ENCODE measurements at places on chromosomes 3 and 15. TPM values are rescaled to one million over a fixed set of nuclear protein-coding genes. Genes with fewer than 3 reads are reported as not detected.

The ZNF501 gene
- 9.1 TPM for total RNA-seq

The PPM1L gene
- total RNA-seq: 24.6 TPM

- DNase-seq: no peak
These were observed 74.8 kb upstream of the PIAS1 start for GRCh38 chr15:67979281-67979680.

DNA sequence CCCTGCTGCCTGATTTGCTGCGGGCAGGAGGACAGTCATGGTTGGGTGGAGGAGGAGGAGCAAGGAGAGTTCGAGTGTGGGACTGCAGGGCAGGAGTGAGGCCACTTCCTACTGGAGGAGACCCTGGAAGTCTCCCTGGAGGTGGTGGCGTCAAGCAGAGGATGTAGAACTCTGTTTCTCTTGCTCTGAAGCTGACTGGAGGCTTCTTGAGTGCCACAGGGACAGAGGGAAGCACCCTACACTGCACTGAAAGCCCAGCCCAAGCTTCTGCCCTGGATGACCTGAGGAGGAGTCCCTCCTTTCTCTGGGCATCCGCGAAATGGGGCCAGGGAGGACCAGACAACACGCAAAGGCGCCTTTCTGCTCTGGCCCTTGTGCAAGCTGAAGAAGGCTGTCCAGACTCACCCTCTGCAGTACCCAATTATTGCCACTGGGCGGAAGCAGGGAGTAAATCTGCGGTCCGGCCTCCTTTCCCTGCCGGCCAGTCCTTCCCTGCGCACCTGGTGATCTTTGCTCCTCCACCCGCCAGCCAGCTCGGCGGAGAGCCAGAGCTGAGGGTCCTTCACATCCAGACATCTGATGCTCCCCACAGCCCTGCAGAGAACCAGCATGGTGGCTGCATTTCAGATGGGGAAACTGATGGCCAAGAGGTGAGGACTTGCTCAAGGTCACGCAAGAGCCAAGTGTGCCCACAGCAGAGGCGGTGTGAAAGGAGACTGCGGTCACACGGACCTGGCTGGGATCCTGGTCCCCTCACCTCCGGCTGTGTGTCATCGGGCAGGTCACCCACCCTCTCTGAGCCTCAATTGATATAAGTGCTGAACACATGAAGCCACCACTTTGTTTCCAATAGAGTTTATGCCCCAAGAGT is 207.1 kb downstream of the TBC1D2B start:
- peak; percentile 67 for DNase-seq

The REC114 gene
- total RNA-seq: not detected

GRCh38 chr15:81302701-81303109 is 21.2 kb downstream of the STARD5 start:
- no peak for DNase-seq

- DNase-seq: no peak
These were observed 12.5 kb downstream of the PCOLCE2 start for GRCh38 chr3:142876417-142876816.

DNA sequence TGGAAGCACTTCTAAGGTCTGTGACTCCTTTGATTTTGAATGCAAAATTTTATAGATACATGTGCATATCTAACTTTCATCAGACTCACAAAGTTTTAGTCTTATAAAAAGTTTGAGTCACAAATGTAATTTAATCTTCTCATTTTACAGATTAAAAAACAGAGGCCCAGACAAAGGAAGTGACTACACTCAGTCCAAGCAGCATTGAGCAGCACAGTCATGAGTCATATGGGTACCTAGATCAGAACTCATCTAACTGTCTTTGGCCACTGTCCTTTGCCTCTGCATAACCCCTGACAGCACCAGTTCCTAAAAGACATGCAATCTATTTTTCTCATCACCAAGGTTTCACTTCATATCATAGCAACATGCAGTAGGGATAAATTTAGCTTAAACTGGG is 210.7 kb upstream of the KCNH8 start:
- DNase-seq: no peak

The FHIT gene
- total RNA-seq: 17.7 TPM

- DNase-seq: no peak
These were observed 43.6 kb upstream of the KY start for GRCh38 chr3:134694466-134694865.

- no peak for DNase-seq
These were observed 40.5 kb downstream of the NUDT16 start for GRCh38 chr3:131421957-131422498.

GRCh38 chr3:54760201-54760600 is 167.7 kb downstream of the LRTM1 start:
- DNase-seq: no peak

DNA sequence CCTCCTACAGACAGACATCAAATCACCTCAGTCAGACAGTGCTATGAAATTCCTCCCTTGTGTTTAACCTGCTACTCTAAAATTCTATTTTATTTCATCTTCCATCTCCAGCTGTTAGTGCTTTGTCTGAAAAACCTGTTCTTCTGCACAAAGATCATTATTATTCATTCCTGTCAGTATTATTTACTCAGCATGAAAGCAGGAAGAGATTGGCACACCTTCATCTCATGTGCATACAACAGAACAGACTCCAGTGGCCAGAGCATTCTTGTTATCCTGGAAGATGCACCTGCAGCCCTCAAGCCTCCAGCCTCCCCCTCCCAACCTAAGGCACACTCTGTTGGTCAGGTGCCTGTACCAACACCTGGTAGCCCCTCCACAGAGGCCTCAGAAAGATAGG is 1.8 kb upstream of the ROPN1B start:
- no peak for DNase-seq

DNA sequence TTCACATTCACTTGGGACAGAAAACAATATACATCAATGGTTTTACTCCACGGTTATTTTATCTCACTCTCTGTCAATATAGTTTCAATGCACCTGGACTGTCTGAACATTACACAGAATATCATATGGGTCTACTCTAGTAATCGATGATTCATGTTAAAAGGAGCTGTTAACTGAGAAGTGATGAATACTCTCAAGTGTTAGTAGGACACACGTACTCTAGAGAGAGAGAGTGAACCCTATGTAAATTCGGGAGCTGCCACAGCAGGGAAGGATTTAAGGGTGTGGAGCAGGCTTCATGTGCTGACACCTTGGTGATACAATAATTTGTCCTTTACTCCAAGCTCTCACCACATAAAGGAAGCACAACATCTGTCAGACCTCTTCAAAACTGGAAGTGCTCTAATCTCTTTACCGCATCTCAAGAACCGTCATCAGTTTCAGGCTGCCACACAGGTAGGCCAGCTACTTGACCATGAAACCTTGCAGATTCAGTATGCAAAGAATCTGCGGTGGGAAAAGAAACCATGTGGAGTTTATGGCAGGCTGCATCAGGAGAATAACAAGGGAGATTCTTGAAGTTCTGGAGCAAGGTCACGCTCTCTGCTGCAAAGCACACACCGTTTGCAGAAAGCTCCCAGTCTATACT is 199.2 kb upstream of the TMC3 start:
- DNase-seq: no peak

- no peak for DNase-seq
These were observed at the start of gene SLC9A9 for GRCh38 chr3:143847787-143848631. Gene SLC9A9, minus strand, starts transcription at chr3:143848468. Its CDS starts 146 bp downstream, at chr3:143848322.

The TRIM71 gene
- total RNA-seq: not detected

The RTP2 gene
- not detected for total RNA-seq

- peak; percentile 72 for DNase-seq
These were observed 10.4 kb downstream of the ATP2B2 start for GRCh38 chr3:10495003-10495402.

GRCh38 chr3:109353057-109353456 is 15.7 kb upstream of the DPPA4 start:
- no peak for DNase-seq

- no peak for DNase-seq
These were observed 64.2 kb upstream of the MYZAP start for GRCh38 chr15:57527382-57528091.

- no peak for DNase-seq
These were observed 17.6 kb downstream of the ARL6IP5 start for GRCh38 chr3:69102384-69102783.

DNA sequence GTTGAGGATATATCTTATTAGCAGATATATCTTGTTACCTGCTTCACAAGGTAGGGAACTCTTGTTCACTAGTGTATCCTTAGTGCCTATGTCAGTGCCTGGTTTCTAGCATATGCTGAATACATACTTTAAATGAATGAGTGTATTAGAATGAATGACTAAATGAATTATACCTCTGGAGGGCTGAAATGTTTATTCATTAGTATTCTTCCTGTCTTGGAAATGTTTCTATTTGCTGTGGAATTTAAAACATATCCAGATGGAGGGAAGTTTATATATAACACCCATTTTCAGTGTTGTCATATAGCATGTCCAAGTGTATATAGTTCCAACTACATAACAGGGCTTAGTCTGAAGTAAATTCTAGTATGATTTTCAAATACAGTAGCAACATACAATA is 581.5 kb downstream of the TBL1XR1 start:
- DNase-seq: no peak

DNA sequence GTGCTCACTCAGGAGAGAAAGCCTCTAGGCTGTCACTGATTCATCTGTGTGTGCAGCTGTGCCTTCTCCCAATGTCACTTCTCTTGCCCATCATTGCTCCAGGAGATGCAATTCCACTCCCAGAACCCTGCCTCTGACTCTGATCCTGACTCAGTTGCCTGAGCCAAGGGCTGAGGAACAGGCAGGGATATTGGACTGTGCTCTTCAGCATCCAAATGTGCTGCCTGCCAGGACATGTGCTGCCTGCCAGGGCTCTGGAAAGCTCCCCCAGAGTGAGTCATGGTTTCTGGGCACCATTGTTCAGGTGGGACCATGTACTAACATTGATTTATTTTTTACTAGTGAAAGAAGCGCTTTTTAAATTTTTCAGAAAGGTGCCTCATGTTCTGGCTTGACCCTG is 71.0 kb downstream of the TRIM42 start:
- DNase-seq: no peak

The DISP2 gene
- under 0.01 TPM for total RNA-seq

GRCh38 chr3:123627673-123628670 is 43.1 kb upstream of the HACD2 start:
- no peak for DNase-seq

The HRG gene
- total RNA-seq: not detected

- DNase-seq: no peak
These were observed 893.7 kb downstream of the AGBL1 start for GRCh38 chr15:86973284-86973844.

The GRAMD1C gene
- 49.8 TPM for total RNA-seq

GRCh38 chr15:71149646-71150557 is 34.6 kb downstream of the THSD4 start:
- DNase-seq: no peak

The CPNE9 gene
- total RNA-seq: not detected

The EPHA3 gene
- 3.9 TPM for total RNA-seq

The SAMMSON gene
- total RNA-seq: 0.98 TPM
